ENCODE measurements at places on chromosomes 2 and 18.

DNA sequence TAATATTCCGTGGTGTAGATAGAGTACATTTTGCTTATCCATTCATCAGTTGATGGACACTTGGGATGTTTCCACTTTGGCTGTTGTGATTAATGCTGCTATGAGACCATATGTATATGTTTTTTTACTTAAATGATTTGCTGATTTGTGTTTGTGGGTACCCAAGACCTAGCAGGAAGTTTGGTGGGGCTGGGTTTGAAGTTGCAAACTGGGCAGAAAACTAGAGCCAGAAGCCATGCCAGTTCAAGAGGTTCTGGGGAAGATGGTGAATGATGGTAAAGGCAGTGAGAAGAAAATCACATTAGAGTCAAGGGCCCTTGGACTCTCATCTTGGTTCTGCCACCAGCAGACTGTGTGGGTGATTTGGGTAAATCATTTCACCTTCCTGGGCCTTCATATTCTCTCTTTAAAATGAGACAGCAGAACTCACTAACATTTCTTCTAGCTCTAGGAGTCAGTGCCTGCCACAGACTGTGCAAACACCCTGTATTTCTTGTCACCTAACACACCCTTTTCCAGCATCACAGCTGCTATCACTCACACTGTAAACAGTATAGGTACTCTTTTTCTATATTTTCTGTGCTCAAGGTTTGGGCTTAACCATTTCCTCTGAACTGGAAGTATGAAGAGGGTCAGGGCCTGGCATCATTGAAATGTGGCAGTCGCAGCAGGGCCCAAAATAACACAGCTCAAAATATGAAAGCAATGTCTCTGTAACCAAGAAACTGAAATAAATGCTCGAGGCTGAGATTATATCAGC is 8.4 kb upstream of the CTLA4 start:
- no peak for DNase-seq

DNA sequence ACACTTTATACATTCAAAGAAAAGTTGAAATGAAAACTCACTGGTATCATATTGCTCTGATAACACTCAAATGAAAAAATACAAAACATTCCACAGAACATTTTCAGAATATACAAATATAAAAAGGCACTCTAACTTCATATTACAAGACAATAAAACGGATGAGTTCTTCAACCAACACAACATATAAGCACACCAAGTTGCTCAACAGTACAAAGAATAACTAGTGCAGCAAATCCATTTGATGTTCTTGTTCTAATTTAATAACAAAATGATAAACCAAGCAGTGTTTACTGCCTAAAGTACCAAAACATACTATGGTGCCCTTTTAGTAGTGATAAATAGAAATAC is 60.8 kb upstream of the PGAP1 start:
- no peak for DNase-seq

DNA sequence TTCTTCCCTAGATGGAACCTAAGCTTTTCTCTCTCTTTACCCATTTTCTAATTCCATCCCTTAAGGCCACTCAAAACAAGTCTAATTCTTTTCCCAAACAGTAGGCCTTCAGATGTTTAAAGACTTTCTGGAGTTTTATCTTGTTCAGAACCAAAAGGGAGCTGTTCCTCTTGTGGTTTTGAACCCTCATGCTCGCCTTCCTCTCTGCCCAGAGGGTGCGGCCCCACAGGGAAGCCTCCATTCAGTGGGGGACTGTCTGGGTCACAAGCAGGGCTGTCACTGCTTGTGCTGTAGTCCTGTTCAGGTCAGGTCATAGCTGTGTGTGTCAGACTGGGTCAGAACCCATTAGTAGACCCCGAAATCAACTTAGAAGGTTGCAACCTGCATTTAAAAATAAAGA is 56.5 kb downstream of the TET3 start:
- no peak for DNase-seq

- DNase-seq, result peak; percentile 19
Observed at GRCh38 chr2:138502255-138503086, 901 bp downstream of the SPOPL start.

- peak; percentile 97 for DNase-seq
Observed at GRCh38 chr18:9737472-9738121, 29.5 kb downstream of the RAB31 start.

DNA sequence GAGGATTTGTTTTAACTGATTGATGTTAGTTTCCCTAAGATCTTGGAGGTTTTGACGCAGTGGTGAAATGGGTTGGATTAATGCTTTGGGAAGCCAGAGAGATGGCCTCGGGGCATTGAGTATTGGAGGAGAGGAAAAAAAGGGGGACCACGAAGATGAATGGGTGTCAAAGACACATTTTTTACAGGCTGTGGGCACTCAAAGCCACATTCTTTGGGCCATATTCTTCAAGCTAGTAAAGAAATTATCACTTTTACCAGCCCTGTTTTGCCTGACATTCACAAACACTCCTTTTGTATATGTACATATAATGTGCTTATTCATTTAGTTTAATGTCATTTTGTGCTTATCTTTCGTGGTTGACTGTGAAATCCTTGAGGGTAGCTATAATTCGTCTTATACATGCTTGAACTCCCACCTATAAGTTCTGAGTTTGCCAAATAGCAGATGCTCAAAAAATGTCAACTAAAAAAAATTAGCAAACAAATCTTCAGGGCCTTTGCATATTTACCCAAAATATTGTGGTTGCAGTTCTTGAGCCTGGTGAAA is 146.3 kb downstream of the ARL6IP6 start:
- DNase-seq, result no peak

GRCh38 chr2:122652670-122653069 is 897.2 kb downstream of the TSN start:
- DNase-seq, result no peak

DNA sequence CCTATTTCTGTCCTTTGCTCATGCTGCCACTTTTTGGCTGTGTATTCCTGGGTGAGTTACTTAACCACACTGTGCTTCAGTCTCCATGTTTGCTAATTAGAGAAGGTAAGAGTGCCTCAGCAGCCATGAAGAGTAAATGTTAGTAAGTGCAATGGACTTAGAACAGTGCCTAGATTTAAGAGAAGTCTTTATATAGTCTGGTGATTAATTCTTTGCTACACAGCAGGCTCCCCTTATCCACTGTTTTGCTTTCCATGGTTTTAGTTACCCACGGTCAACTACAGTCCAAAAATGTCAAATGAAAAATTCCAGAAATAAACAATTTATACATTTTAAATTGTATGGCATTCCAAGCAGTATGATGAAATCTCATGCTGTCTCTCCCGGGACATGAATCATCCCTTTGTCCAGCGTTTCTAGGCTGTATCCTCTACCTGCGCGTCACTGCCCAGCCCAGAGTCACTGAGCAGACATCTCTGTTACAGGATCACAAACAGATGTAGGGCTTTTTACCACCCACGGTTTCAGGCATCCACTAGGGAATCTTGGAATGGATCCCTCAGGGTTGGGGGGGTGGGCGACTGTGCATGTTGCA is 91.0 kb downstream of the CTIF start:
- peak; percentile 45 for DNase-seq

DNA sequence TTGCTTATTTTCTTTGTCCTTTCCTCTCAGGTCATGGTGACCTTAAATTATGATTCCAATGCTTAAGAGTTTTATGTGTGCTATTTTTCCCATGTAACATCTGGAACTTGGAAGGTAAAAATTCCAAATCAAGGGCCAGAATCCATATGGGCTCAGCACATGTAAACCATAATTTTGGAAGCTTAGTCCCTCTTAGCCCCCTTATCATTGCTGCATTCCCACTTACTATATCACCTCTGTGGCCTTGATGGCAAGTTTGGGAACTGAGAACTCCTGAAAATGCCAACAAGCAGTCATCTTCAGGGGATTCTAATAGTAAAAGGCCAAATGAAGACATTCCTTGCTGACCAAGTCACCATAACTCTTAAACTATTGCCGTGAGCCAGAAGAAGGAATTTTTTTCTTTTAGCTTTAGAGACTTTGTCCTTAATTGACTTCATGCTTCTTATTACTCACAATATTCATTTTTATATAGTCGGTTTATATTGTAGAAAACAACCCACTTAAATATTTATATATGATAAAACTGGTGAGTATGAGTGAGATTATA is 251.4 kb downstream of the SLC8A1 start:
- DNase-seq, result no peak

- DNase-seq, result peak; percentile 66
Observed at GRCh38 chr2:124025171-124025580, at the start of gene CNTNAP5. TSS of gene CNTNAP5 (plus strand) at chr2:124025287. CDS start at chr2:124025651, 364 bp downstream.

GRCh38 chr2:27306136-27306535 is 2.1 kb downstream of the UCN start:
- DNase-seq, result no peak

- DNase-seq, result no peak
Observed at GRCh38 chr2:181008407-181008806, 28.0 kb downstream of the UBE2E3 start.

- DNase-seq, result no peak
Observed at GRCh38 chr2:26345283-26345544, 729 bp upstream of the SELENOI start.

- no peak for DNase-seq
Observed at GRCh38 chr2:64857581-64858471, 131.4 kb upstream of the SLC1A4 start.

DNA sequence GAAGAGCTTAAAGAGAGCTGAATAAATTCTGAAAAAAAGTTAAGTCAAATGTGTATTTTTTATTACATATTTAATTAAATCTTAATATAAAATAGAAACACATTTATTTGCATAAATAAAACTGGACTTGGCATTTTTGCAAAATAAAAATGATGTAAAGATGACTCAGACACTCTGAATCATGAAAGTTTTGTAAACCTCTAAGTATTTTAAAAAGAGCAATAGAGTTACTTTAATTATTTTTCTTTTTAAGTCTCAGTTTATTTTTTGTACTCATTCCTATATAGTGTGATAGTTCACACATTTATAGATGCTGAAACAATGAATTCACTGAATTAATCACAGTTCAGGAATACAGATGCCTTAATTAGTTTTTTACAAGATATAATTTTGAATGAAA is 109.9 kb upstream of the DTNA start:
- DNase-seq, result no peak

GRCh38 chr2:3741867-3742602 is 38.7 kb downstream of the DCDC2C start:
- no peak for DNase-seq

DNA sequence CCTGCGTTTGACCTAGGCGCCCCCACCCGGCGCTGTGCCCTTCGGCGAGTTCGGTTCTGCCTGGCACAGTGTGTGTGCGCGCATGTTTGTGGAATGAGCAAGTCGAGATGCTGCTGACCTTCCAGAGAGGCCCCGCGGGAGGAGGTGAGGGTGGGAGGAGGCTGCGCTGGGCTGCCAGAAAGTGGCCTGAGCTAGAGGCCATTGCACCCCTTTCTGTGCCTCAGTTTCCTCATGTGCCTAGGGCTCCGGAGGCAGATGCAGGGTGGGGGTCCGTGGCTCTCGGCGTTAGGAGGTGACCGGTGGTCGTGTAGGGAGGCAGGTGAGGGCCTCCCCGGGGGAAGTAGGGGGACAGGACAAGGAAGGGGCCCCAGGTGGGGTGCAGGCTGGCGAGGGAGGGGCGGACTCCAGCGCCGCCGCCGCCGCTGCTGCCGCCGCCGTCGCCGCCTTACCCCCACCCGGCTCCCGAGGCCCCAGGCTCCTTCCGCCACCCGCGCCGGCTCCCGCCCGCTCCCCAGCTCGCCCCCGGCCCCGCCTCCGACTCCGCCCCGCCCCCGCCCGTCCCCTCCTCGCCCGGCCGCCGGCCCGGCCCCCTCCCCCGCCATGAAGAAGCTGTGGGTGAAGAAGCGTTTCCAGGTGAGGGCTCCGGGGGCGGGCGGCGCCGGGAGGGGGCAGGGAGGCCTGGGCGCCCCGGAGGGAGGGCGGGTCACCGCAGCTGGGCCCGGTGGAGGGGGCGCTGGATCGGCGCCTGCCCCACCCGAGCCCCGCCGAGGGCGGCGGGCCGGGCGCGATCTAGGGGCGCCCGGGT is 7.0 kb downstream of the SPEG start:
- peak; percentile 16 for DNase-seq

- DNase-seq, result no peak
Observed at GRCh38 chr2:72982781-72983499, 65.6 kb downstream of the EMX1 start.

Data from Caki2 (cell line).